ENCODE measurements at places on chromosomes 7 and 10.

GRCh38 chr7:18222636-18223035 lies 195.0 kb upstream of the PRPS1L1 start:
- DNase-seq, result no peak

DNA sequence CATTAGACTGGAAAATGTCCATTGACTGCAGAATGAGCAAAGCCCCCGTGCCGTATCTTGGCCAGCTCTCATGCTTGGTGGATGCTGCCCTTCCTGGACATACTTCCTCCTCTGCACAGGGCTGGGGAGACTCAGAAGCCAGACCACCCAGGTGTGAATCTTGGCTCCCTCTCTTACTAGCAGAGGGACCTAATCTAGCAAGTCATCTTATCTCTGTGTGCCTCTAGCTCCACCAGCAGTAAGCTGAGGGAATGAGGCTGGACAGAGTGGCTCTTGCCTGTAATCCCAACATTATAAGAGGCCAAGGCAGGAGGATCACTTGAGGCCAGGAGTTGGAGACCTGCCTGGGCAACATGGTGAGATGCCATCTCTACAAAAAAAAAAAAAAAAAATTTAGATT lies 173.8 kb upstream of the GHITM start:
- DNase-seq, result no peak

GRCh38 chr10:93469454-93469853 lies 12.7 kb downstream of the MYOF start:
- no peak for DNase-seq

DNA sequence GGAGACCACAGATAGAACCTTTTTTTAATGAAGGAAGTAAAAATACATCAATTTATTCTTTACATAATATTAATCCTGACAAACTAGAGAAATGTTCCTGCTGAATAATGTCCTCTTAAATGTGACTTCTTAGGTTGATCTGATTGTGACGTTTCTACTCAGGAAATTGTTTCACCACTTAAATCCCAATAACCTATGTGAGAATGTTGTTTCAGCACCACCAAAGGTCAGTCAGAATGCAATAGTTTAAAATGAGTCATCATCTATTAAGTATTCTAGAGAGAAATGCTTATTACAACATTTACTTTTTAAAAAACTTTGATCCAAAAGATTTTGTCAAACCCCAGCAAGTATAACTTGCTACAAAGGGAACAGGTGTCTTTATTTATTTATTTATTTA lies 155.4 kb upstream of the CACNA2D1 start:
- DNase-seq, result no peak

GRCh38 chr10:102463983-102464382 lies 12.6 kb upstream of the C10orf95 start:
- DNase-seq, result no peak

GRCh38 chr10:112728997-112729396 lies 221.1 kb upstream of the TCF7L2 start:
- DNase-seq, result no peak

GRCh38 chr7:151398446-151399304 lies 11.2 kb downstream of the WDR86 start:
- DNase-seq, result no peak

DNA sequence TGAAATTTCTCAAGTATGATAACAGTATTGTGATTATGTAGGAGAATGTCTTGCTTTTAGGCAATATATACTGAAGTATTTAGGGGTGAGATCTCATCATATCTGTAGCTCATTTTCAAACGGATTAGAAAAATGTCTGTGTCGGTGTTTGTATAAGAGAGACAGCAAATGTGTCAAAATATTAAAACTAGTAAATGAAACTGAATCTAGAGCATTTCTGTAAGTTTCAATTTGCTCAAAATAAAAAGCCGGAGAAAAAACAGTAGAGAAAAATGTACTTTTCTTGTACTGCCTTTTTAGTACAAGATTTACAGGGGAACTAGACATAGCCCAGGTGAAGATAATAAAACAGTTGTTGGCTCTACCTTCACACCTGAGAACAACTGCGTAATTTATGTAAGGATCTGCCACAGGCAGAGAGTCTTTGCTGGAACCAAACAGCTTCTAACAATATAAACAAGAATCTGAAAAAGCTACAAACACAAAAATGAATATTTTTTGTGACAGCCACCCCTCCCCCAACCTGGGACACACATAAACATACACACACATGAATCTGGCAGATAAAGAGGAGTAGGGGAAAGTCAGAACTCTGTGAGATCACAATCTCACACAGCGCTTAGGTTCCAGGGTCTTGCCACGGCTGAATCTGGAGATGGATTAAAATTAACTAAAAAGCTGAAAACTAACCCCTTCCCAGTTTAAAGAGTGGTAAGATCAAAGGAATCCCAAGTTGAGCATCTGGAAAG lies 153.3 kb downstream of the AVL9 start:
- no peak for DNase-seq

- DNase-seq, result no peak
Observed at GRCh38 chr7:93442478-93443224, 131.9 kb downstream of the CALCR start.
